Activated CD4-positive, alpha-beta T cell treated with anti-CD3 and anti-CD28 coated beads, Interleukin-2, Interleukin-6, amounts not matched to agents 100 ng/mL and 50 ng/mL, durations not matched to agents 16 hours and 8 hours (primary cell): ENCODE measurements at places on chromosomes 6 and 20.

- no peak for DNase-seq
Measured at GRCh38 chr6:159800141-159800865, at the start of gene PNLDC1. PNLDC1 (plus strand) TSS chr6:159800276; CDS start chr6:159800308, 32 bp downstream.

GRCh38 chr6:43107344-43108062 is 31.4 kb downstream of the PTK7 start:
- DNase-seq = no peak

- no peak for DNase-seq
Measured at GRCh38 chr6:138035070-138035469, 72.1 kb downstream of the PERP start.

DNA sequence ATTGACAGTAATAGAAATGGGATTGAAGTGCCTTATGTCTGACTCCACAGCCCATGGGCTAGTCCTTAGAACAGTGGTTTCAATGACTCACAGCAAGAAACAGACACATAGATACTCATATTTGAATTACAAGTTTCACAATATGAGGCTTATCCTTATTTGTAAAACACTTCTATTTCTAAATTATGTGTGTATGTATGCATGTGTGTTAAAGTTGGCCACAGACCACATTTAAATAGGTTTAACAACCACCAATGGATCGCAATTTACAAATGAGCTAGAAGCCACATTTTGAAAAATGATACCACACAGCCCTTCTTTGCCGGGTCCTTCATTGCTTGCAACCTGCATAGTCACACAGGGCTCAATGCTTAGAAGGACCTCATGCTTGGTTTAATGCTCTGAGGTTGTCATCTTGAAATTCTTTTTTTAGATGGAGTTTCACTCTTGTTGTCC is 157.8 kb upstream of the PREP start:
- DNase-seq = peak; percentile 77

DNA sequence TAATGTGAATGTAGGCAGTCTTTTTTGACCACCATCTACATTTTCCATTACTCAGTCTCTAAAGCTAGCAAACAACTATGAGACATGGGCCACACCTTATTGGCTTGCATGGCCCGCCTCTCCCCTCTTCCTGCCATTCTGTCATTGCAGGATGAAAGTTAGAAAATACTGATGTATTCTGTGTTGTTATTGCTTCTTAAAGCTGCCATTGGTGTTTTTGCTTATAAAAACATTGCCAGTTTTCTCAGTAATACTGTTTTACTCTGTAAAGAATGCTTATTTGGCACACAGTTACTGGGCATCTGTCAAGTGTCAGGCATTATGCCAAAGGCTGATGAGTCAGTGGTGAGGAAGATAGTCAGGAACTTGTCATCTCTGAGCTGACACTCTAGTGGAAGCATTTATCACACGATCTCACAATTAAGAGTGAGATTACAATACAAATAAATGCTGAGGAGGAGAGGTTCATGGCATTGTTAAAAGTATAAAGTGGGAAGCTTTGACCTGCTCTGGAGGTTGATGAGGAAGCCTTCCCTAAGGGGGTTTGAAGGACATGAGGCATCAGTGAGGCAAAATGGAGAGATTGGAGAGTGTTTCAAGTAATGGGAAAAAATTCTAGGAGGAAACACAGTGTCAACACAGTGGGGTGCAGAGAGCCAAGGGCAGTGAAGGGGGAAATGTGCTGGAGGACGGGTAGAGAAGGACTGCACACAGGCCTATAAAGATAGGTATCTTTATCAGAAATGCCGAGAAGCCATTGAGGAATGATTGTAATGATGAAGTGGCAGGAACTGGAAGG is 14.7 kb downstream of the KLHL32 start:
- peak; percentile 18 for DNase-seq

DNA sequence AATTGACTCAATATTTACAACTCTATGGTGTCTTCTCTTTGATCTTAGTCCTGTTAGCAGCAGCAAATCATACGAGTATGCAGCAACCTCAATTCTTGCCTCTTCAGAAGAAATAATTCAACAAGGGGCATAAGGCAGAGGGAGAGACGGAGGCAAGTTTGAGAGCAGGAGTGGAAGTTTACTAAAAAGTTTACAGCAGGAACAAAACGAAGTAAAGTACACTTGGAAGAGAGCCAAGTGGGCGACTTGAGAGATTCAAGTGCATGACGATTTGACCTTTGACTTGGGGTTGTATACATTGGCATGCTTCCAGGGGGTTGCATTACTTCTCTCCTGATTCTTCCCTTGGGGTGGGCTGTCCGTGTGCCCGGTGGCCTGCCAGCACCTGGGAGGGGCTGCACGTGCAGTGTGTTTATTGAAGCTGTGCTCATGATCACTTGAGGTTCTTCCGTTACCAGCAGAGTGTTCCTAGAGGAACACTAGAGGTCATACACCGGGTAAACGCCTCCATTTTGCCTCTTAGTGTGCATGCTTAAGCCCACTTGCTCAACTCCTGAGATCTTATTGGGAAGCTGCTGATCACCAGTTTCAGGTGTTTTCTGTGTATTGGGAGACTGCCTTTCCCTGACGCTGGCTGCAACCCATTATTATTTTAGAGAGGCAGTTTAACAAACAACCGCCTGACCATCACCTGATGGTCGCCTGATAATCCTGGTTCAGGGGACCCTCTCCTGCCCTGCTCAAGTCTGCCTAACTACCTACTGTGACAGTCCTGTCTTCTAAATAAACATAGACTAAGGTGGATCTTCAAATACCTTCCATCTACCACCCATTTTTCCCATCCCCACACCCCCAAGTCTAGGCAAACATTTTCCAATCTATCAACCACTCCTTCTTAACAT is 172.4 kb upstream of the MYLIP start:
- no peak for DNase-seq

DNA sequence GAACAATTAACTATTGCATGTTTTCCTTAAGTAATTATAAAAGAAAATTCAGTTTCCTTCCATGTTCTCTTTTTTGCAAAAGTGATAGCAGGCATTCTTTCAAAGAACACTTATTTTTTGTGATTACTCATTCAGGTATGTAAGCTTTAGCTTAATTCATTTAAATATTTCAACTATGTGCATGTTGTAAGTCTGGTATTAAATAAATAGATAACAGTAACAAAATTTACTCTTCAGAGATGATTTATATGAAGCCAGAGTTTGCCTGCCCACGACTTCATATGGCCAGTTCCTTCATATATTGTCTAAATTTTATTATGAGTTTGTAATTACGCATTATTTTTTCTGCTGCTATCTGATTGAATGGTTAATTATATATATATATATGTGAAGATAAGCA is 110.9 kb downstream of the ADGRG6 start:
- no peak for DNase-seq

DNA sequence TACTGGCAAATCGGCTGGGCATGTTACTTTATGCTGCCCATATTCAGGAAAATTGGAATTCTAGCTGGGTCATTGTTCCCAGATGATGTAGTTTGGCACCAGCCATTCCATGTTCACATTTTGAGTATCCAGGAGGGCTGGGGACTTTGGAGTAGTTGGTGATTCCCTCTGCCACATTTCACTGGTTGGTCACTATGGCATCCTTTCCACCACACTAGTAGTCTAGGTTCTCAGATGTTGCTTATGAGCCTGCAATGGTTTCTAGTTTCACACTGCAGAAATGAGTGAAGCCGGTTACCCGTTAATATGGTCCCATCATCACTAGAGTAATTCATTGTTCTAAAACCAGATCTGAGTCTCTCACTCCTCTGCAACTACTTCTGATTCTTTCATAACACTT is 4.6 kb downstream of the PTPN1 start:
- peak; percentile 68 for DNase-seq

DNA sequence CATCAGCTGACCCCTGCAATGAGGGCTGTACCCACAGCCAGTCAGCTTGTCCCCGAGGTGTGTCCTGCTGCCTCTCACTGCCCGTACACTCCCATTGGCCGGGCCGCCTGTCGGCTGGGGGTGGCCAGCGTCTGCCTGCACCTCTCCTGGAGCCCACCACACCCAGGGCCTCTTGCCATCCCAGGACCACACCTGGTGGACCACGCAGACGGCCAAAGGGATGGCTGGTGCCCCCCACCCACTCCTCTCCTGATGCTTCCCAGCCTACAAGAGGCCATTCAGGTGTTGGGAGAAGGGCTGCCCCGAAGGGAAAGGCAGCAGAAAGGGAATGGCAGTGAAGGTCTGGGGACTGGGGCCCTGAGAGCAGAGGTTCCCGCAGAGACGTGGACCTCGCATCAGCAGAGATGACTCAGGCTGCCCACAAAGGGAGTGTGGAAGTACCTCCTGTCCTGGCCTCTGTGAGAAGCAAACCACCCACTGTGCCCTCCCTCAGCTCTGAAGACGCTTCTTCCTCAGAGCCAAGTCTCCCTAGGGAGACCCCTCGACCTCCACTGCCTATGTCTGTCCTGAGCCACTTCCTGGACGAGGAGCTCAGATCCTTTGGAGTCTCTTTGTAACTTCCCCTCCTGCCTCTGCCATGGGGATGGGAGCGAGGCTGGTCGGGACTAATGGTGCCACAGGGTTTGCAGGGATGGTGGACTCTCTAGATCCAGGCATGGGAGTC is 60.9 kb downstream of the PYGB start:
- DNase-seq = no peak

DNA sequence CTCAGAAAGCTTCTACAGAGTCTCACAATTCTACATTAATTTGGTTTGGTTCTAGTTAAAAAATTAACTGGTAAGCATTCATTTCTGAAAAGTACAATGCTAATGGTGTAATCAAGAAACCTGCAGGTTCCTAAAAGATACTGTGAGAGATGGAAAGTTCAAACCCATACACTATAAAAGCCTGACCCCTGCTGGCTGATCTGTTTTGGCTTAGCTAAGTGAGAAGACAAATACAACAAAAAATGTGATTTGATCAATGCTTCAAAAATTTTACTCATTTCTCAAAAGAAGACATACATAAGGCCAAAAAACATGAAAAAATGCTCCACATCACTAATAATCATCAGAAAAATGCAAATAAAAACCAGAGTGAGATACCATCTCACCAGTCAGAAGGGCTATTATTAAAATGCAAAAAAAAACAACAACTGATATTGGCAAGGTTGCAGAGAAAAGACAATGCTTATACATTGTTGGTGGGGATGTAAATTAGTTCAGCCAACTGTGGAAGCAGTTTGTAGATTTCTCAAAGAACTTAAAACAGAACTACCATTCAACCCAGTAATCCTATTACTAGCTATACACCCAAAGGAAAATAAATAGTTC is 102.8 kb downstream of the MOXD1 start:
- peak; percentile 37 for DNase-seq

GRCh38 chr6:112761740-112762139 is 414.6 kb downstream of the RFPL4B start:
- no peak for DNase-seq

- DNase-seq = no peak
Measured at GRCh38 chr20:10443936-10444335, 8.8 kb downstream of the SLX4IP start.

DNA sequence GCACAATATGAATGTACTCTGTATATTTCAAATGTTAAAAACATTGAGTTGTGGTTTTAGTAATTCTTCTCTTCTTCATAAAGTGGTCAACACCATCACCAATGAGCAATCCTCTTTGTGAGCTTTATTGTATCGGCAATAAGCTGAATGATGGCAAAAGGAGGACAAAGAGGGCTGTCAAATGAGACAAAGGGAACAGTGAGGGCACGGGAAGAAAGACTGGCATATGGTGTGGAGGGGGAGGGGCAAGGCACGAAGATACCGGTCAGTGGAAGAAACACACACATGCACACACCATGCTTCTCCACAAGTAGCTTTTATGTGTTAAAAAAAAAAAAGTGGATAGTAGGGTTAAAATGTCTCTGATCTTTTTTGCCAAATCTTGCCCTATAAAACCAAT is 506.8 kb upstream of the CITED2 start:
- no peak for DNase-seq

DNA sequence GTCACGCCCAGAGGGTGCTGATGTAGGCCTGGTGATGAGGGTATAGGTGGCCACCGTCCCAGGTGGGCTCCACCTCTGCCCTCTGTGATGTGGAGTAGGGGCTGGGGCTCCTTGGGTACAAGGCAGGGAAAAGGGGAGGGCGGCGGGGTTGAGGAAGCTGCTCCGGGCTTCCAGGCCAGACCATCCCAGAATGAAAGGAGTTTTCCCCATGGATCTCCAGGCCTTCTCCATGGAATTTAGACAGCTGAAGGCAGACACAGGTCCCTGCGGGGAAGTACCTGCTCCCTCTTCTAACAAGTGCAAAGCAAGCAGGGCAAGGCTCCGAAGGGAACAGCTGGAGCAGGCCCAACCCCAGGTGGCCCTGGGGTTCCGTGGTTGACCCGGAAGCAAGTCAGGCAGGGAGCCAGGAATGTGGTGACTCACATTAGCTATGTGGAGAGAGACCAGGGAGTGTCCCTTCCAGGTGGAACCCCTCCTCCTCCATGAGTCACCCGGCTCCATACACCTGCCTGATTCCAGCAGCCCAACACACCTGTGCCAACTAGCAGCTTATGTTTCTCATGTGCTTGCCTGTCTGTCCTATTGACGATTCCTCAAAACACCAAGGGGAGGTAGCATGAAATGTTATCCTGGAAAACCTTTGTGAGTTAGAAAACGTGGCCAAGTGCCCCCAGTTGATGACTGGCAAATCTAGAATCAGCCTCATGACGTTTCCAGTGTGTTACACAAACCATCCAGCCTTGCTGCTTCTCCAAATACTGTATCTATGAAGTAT is 59.7 kb upstream of the SNX9 start:
- DNase-seq = no peak

DNA sequence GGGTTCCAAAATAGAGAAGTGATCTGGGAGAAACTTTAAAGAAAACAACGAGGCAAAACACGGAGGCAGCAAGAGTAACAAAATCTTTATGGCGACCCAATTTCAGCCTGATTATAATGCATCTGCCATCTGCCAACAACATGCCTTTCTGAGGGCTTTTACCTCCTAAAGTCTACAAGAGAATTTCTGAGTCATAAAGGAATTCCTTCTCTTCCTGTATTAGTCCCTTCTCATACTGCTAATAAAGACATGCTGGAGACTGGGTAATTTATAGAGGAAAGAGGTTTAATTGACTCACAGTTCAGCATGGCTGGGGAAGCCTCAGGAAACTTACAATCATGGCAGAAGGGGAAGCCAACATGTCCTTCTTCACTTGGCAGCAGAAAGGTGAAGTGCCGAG is 226.6 kb downstream of the HACE1 start:
- no peak for DNase-seq
